ENCODE measurements at places on chromosomes 16 and 17. TPM values are rescaled to one million over a fixed set of nuclear protein-coding genes. Genes with fewer than 3 reads are reported as not detected.

- DNase-seq, result peak; percentile 61
- H3K27ac ChIP-seq, result no peak within 1 kb of the TSS
- H3K27me3 ChIP-seq, result peaks cover 17% of the 10 kb centered on the region
- H3K4me3 ChIP-seq, result peak within 1 kb of the TSS; percentile 50
These were observed at the start of gene RHBDL1 for GRCh38 chr16:674968-675883. TSS of gene RHBDL1 (plus strand) at chr16:675671. CDS start at chr16:675791, 120 bp downstream.

DNA sequence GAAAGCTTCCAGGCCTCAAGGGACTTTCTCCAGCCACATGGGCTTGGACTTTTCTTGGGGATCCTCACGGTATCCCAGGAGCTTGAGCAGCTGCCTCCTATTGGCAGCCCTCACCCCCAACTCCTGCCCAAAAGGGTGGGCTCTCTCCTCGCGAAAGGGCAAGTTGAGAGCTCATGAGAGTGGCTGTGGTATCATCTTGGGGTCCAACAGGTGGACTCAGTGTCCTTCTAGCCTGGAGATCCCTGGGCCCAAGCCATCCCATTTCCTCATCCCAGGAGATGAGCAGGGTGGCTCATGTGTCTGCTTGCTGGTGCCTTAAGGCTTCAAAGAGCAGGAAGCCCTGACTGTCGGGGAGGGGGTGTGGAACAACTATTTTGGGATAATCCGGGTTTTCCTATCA lies 17.7 kb downstream of the TBX4 start:
- H3K4me1 ChIP-seq, result peaks cover 8% of the 10 kb centered on the region
- H3K27ac ChIP-seq, result no peak overlapping the region
- H3K27me3 ChIP-seq, result peaks cover 25% of the 10 kb centered on the region
- H3K36me3 ChIP-seq, result no peaks in the 10 kb centered on the region
- no peak overlapping the region for H3K4me3 ChIP-seq

GRCh38 chr17:17419631-17420030 lies 57.2 kb upstream of the MED9 start:
- DNase-seq, result no peak
- no peaks in the 10 kb centered on the region for H3K27me3 ChIP-seq
- no peaks in the 10 kb centered on the region for H3K4me1 ChIP-seq
- H3K36me3 ChIP-seq, result no peaks in the 10 kb centered on the region
- no peak overlapping the region for H3K4me3 ChIP-seq

DNA sequence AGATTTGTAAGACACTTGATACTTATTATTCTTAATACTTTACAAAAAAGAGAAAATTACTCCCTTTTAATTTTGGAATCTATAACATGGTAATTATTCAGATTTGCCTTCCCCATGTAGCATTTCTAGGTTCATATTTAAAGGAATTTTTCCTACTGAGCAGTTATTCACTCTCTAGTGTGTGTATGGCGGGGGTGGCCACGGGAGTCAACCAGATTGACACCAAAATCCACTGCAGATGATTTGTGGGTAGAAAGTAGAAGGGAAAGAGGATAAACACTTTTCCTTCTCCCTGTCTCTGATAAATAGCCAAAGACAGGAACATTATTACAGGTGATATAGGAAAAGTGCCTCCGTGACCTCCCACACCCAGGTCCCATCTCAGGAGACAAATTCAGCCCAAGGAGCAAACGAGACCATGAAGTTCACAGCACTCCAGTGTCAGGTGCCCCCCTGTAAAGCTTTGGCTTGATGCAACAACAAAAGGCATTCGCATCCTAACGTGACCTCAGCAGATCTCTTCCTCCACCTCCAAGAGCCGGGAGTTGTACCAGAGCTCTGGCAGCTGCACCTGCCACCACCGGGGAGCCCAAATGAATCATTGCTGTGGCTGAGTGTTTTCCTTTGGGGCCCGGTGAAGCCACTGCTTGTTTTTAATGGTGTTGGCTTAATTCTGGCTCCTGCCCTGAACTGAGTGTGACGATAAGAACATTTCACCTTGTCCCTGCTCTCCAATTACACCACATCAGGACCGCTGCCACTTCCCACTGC lies 92.7 kb upstream of the NOL11 start:
- no peaks in the 10 kb centered on the region for H3K4me1 ChIP-seq
- no peak overlapping the region for H3K4me3 ChIP-seq
- no peaks in the 10 kb centered on the region for H3K27me3 ChIP-seq
- no peak for DNase-seq

GRCh38 chr16:23578101-23578830 lies 17.9 kb downstream of the NDUFAB1 start:
- H3K4me1 ChIP-seq, result no peaks in the 10 kb centered on the region
- no peak overlapping the region for H3K27ac ChIP-seq

- H3K4me1 ChIP-seq, result no peaks in the 10 kb centered on the region
- no peak for DNase-seq
- no peak overlapping the region for H3K27ac ChIP-seq
- no peak overlapping the region for H3K4me3 ChIP-seq
These were observed 7.0 kb upstream of the ADAM11 start for GRCh38 chr17:44751806-44752205.

- no peak for DNase-seq
- H3K27ac ChIP-seq, result no peak overlapping the region
- H3K36me3 ChIP-seq, result no peaks in the 10 kb centered on the region
- H3K4me1 ChIP-seq, result peaks cover 14% of the 10 kb centered on the region
- H3K4me3 ChIP-seq, result no peak overlapping the region
These were observed 149.2 kb upstream of the TBX2 start for GRCh38 chr17:61250335-61250890.

GRCh38 chr16:65749506-65749905 lies 617.0 kb upstream of the CDH5 start:
- no peak overlapping the region for H3K27ac ChIP-seq
- no peaks in the 10 kb centered on the region for H3K36me3 ChIP-seq
- H3K4me1 ChIP-seq, result peaks cover 15% of the 10 kb centered on the region
- DNase-seq, result no peak

DNA sequence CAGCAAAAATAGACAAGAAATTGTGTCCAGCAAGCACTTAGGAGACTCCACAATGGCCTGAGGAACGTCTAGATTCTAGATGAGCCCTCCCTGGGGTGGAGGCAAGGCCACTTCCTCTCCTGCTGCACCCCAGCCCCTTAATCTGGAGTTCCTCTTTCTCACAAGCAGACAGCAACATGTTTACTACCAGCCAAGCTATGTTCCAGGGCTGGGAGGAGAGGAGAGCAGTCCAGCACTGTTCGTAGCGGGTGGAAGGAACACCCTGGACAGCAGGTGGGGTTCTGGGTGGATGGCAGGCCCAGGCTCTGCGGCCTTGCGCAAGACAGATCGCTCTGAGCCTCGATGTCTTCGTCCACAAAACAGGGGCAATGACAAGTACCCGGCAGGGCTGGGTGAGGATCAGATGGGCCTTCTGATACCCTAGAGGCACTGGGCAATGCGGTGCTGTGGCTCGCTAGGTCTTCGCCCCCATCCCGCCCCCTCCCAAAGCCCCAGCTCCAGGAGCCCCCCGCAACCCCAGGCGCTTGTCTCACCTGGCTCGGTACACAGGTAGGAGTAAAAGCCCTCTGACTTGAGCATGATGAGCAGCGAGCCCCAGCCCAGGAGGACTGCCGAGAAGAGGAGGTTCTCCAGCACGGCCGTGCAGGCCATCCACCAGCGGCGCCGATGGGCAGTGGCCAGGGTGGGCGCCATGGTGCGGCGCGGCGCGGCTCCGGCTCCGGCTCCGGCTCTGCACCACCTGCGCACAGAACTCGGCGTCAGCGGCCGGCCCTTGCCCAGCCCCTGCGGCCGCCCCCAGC lies 1.3 kb downstream of the SLC43A2 start:
- peaks cover 25% of the 10 kb centered on the region for H3K4me1 ChIP-seq
- no peak overlapping the region for H3K27ac ChIP-seq
- H3K36me3 ChIP-seq, result no peaks in the 10 kb centered on the region
- no peak for DNase-seq
- H3K4me3 ChIP-seq, result peak overlapping the region; percentile 69
- peaks cover 35% of the 10 kb centered on the region for H3K27me3 ChIP-seq

DNA sequence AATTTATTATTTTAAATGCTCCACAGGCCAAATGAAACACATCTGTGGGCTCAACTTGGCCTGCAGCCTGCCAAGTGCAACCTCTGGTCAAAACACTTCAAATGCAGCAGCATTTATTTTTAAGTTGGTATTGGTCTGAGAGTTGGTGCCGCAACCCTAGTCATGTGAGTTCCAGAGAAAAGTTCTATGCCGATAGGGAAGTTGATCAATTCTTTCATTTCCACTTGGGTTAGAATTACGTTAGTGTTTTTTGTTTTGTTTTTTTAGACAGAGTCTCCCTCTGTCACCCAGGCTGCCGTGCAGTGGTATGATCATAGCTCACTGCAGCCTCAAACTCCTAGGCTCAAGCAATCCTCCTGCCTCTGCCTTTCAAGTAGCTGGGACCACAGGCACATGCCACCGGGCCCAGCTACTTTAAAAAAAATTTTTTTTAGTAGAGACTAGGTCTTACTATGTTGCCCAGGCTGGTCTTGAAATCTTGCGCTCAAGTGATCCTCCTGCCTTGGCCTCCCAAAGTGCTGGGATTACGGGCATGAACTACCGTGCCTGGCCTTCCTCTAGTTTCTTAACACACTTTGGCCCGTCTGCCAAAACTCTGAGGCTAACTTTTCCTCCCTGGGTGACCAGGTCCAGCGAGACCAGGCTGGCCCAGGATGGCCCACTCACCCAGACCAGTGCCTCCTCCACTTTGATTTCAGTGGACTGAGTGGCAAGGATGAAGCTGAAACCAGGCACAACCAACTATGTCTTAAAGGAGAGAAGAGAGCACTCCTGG lies 221.1 kb downstream of the MRTFB start:
- H3K27me3 ChIP-seq, result no peaks in the 10 kb centered on the region
- no peaks in the 10 kb centered on the region for H3K36me3 ChIP-seq
- H3K4me1 ChIP-seq, result no peaks in the 10 kb centered on the region
- DNase-seq, result no peak

DNA sequence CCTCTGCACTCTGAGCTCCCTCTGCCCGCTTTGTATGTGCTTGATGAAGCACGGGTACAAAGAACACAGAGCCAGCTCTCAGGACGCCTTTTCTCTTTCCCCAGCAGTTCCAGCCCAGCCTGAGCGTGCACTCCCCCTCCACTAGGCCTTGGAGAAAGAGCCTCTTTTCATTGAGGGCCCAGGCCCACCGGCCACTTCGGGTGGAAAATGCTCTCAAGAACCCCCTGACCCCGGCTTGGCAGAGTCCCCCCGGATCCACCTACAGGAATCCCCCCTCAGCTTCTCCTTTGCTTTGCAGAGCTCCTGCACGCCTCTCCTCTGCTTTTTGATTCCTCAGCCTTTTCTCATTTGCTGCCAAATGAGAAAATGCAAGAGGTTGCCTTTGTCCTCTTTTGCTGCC lies 30.2 kb downstream of the MRC2 start:
- peaks cover 35% of the 10 kb centered on the region for H3K4me1 ChIP-seq
- no peaks in the 10 kb centered on the region for H3K36me3 ChIP-seq
- DNase-seq, result peak; percentile 32
- H3K27me3 ChIP-seq, result no peaks in the 10 kb centered on the region

DNA sequence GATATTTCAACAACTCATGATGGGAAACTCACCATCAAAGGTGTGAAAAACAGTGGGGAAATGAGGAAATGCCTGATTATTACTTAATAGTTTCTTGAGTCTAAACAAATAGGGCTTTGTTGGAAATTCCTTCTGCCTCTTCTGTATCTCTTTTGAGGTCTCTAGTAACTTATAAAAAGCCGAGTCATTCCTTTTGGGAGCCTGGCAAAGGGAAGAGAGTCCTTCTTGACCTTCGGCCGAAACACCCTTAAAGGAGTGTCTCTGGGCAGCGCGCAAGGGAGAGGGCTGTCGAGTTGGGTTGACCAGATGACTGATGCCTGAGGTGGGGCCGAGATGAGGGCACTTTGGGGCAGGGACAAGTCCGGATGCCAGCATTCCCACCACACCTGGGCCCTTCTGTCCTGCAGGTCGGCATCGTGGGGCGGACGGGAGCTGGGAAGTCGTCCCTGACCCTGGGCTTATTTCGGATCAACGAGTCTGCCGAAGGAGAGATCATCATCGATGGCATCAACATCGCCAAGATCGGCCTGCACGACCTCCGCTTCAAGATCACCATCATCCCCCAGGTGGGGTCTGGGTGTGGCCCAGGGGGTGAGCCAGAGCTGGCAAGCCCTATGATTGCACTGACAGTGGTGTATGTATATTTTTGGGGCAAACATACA lies 89.2 kb downstream of the ABCC6 start:
- H3K27me3 ChIP-seq, result no peaks in the 10 kb centered on the region
- no peaks in the 10 kb centered on the region for H3K36me3 ChIP-seq
- DNase-seq, result no peak
- H3K27ac ChIP-seq, result no peak overlapping the region
- H3K4me1 ChIP-seq, result no peaks in the 10 kb centered on the region

GRCh38 chr17:45394913-45395568 lies 37.6 kb downstream of the ARHGAP27 start:
- no peaks in the 10 kb centered on the region for H3K27me3 ChIP-seq
- no peak overlapping the region for H3K4me3 ChIP-seq
- no peaks in the 10 kb centered on the region for H3K36me3 ChIP-seq
- peak; percentile 94 for DNase-seq
- H3K27ac ChIP-seq, result no peak overlapping the region
- H3K4me1 ChIP-seq, result no peaks in the 10 kb centered on the region

DNA sequence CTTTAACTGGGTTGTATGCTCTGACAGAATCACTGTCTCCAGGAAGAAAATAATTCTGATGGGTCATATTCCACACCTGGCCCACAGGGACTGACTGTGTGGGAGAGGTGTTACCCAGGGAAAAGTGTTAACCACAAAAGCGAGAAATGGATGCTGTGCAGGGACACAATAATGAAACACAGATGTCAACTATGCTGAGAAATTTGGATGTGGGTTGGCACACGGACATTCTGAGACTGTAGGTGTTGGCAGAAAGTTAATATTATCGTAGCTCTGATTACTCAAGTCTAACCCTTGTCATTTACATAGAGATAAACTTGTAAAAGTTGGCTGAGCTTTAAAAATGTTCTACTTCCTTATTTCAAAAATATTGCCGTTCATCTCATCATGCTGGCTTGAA lies 19.6 kb downstream of the TMC5 start:
- H3K4me1 ChIP-seq, result no peaks in the 10 kb centered on the region
- H3K36me3 ChIP-seq, result no peaks in the 10 kb centered on the region
- H3K27me3 ChIP-seq, result no peaks in the 10 kb centered on the region
- H3K4me3 ChIP-seq, result no peak overlapping the region

GRCh38 chr16:10741844-10742243 lies 1.8 kb upstream of the NUBP1 start:
- no peaks in the 10 kb centered on the region for H3K36me3 ChIP-seq
- no peak overlapping the region for H3K27ac ChIP-seq
- no peak for DNase-seq
- no peak overlapping the region for H3K4me3 ChIP-seq

- no peaks in the 10 kb centered on the region for H3K4me1 ChIP-seq
- no peaks in the 10 kb centered on the region for H3K27me3 ChIP-seq
- no peak for DNase-seq
- H3K4me3 ChIP-seq, result no peak overlapping the region
- H3K36me3 ChIP-seq, result no peaks in the 10 kb centered on the region
These were observed 57.0 kb downstream of the USP10 start for GRCh38 chr16:84756830-84757229.

The CD300A gene
- total RNA-seq, result 0.28 TPM

The SOST gene
- not detected for total RNA-seq

The NACA2 gene
- total RNA-seq, result not detected

The SPATA22 gene
- not detected for total RNA-seq

The CCL14 gene
- total RNA-seq, result not detected

The NAGS gene
- total RNA-seq, result 1.8 TPM

The SPECC1 gene
- 90.0 TPM for total RNA-seq

The ATAD5 gene
- 27.3 TPM for total RNA-seq

Measured in neural progenitor cell (in vitro differentiated cells).